Right ventricle myocardium inferior (tissue), 1 donor: ENCODE measurements at places on chromosomes 1 and 21.

GRCh38 chr21:41745971-41746743 is 20.7 kb downstream of the RIPK4 start:
- DNase-seq: no peak

DNA sequence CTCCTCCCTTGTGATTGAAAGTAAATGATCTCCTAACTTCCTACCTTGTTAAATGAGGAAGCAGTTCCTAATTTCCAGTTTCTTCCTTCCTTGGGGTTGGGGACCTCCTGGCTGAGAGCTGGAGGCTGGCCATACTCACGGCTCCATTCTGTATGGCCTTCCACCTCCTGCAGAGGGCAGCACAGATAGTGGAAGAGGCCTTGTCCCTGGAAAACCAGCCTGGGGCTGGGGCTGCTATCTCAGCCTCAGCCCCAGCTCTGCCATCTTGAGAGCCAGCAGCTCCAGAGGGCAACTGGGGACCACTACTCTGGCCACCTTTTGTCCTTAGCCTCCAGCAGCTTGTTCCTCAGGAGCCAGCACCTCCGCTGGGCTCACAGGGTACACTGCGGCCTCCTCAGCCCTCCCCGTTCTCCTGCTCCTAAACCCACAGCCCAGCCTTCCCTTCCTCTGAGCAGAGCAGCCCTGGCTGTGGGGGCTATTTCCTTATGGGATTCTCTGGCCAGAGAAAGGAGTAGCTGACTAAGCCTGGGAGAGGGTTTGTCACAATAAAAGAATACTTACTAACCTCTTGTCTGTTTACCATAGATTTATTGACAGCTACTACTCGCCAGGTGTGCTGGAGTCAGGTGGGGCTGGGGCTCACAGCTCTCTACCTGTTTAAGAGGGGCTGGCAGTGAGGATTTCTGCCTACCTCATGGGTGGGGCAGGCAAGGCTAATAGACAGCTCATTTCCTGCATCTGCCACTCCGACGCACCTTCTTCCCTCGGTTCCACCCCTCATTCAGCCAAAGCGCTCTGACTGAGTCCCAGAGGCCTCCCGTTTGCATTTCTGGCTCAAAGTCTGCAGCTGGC is 6.3 kb downstream of the TMEM234 start:
- DNase-seq: no peak

- no peak for DNase-seq
Observed at GRCh38 chr21:16976193-16976592, 536.6 kb upstream of the CXADR start.

DNA sequence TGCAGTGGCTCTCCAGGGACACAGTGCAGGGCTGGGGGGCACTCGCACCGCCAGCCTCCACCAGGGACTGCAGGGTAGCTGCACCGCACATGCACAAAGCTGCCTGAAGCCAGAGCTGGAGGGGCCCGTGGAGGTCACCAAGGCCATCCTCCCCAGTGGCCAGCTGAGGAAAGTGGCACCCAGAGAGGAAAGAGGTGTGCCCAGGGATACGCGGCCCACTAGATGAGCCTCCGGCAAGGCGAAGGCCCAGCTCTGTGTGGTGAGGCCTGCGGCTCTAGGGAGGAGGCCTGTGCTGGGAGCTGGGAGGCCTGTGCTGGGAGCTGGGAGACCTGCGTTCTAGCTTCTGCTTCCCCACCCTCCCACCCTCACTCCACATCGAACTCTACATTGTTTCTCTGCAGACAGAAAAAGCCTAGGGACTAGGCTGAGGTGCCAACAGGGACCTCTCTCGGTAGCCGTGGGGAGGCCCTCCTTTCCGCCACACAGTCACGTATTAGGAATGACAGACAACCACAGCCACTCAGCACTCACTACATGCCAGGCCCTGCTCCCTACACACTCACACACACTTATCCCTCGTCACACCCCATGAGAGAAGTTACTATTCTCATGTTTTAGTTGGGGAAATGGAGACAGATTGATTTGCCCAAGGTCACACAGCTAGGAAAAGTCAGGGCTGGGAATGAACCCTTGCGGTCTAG is 921 bp upstream of the ASCL5 start:
- peak; percentile 22 for DNase-seq

GRCh38 chr1:214548988-214549387 is 2.4 kb downstream of the PTPN14 start:
- no peak for DNase-seq

DNA sequence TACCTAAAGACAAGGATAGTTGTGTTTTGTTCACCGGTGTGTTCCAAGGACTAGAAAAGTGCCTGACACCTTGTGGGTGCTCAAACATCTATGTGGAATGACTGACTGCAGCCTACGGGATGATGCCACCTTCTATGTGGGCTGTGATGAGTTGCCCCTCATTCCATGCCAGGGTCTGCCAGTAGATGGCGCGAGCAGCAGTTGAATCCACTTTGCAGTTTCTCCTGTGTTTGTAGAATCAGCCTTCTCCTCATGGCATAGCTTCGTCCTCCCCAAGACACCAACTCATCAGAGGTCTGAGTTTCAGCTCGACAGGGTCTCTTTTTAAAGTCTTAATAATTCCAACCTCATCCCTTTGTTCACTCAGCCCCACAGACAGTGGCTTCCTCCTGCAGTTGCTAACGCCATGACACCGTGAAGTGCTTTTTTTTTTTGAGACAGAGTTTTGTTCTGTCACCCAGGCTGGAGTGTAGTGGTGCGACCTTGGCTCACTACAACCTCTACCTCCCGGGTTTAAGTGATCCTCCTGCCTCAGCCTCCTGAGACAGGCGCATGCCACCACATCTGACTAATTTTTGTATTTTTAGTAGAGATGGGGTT is 133.7 kb downstream of the CAPN8 start:
- DNase-seq: no peak

DNA sequence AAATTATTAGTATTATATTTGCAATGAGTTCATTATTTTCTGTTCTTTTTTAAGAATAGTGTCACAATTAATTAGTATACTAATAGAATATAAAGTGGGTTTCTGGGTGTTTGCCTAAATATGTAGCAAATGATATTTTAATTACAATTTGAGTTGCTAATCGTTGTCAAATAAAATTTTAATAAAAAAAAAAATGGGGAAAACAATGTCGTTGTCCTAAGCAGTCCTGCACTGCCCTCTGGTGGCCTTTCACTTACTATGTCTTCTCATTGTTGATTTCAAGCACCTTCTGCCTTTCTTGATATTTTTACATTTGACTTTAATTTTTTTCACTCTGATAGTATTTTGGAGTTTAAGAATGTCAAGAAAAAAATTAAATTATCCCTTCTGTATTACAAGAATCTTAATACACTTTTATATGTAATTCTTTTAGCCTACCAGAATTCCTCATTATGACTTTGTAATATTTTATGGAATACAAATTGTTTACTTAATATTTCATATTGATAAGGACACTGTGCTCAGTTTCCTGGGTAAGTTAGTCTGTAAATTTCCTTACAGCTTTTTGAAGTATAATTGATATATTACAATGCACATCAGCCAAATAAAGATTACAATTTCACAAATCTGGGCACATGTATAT is 104.5 kb upstream of the FMN2 start:
- DNase-seq: no peak

- no peak for DNase-seq
Observed at GRCh38 chr1:232511172-232511571, 118.8 kb downstream of the SIPA1L2 start.

- no peak for DNase-seq
Observed at GRCh38 chr1:214510914-214511638, 40.3 kb downstream of the PTPN14 start.

- DNase-seq: peak; percentile 82
Observed at GRCh38 chr1:209651138-209651587, 1.1 kb downstream of the LAMB3 start.

DNA sequence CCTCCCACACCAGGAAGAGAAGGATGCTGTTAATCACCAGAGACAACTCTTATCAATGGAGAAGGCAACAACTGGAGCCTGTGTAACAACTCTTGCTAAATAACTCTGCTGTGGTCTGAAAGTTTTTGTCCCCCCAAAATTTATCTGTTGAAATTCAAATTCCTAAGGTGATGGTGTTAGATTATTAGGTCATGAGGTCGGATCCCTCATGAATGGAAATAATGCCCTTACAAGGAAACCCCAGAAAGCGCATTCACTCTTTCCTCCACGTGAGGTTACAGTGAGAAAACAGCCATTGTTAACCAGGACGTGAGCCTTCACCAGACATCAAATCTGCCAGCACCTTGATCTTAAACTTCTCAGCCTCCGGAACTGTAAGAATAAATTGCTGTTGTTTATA is 141.9 kb upstream of the CXADR start:
- DNase-seq: no peak

DNA sequence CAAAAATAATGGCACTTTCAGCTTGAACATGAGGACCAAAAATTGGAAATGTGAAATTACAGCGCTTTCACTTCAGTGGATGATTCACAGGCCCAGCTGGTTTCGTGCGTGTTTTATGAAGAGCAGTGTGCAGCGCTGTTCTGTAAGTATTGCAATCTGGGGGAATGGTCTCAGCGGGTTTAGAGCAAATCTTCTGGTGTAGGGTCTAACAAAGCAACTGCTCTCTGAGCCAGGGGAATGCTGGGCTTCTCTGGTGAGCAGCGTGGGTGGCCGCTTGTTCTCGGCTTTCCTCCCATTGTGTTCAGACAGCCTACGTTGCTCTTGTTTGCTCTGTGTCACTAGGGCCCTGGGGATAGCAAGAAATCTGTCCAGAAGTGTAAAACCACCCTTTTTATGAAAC is 42.4 kb upstream of the GADD45A start:
- DNase-seq: no peak

- DNase-seq: no peak
Observed at GRCh38 chr1:154384650-154385489, 20.3 kb upstream of the IL6R start.

- no peak for DNase-seq
Observed at GRCh38 chr1:158916085-158916484, 15.3 kb upstream of the PYHIN1 start.

GRCh38 chr1:25619101-25619890 is 2.7 kb downstream of the MAN1C1 start:
- no peak for DNase-seq

DNA sequence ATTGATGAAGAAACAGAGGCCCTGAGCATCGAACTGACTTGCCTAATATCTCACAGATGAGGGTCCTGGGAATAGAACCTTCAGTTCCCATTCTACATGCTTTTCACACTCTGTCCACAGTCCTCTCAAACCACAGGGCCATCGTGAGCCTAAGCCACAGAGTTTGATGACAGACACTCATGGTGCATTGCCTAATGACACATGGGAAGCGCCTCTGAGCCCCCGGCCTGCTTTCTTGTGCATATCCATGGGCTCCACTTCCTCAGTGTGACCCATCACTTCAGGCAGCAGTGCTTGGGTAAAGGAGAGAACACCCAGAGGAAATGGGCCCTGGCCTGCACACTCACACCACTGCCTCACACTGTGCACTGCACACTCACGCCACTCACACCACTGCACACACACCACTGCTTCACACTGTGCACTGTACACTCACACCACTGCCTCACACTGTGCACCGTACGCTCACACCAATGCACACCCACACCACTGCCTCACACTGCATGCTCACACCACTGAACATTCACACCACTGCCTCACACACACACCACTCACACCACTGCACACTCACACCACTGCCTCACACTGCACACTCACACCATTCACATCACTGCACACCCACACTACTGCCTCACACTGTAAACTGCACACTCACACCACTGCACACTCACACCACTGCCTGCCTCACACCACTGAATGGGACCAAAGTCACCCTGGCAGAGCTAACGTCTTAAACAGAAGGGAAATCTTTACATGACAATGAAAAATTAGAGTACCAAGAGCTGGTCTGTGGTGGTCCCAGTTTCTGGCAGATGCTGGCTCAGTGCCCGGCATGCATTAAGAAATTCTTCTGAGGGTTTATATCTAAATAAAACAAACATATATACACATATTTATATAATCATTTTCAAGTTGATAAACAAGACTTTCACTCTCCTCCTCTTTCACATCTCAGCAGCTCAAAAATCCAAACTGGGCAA is 53.0 kb downstream of the KANK4 start:
- no peak for DNase-seq

DNA sequence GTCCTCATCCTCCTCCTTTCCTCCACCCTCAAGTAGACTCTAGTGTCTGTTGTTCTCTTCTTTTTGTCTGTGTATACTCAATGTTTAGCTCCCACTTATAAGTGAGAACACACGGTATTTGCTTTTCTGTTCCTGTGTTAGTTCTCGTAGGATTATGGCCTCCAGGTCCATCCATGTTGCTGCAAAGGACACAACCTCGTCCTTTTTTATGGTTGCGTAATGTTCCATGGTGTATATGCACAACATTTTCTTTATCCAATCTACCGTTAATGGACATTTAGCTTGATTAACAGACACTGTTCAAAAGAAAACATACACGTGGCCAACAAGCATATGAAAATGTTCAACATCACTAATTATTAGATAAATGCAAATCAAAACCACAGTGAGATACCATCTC is 44.3 kb upstream of the TMPRSS2 start:
- no peak for DNase-seq

- no peak for DNase-seq
Observed at GRCh38 chr1:94303005-94303404, 65.6 kb upstream of the ARHGAP29 start.

GRCh38 chr1:116881879-116882520 is 27.7 kb upstream of the PTGFRN start:
- peak; percentile 66 for DNase-seq

- no peak for DNase-seq
Observed at GRCh38 chr1:38045401-38046332, 926 bp downstream of the POU3F1 start.

GRCh38 chr21:34510148-34511142 is 1.6 kb downstream of the KCNE1 start:
- DNase-seq: peak; percentile 91

DNA sequence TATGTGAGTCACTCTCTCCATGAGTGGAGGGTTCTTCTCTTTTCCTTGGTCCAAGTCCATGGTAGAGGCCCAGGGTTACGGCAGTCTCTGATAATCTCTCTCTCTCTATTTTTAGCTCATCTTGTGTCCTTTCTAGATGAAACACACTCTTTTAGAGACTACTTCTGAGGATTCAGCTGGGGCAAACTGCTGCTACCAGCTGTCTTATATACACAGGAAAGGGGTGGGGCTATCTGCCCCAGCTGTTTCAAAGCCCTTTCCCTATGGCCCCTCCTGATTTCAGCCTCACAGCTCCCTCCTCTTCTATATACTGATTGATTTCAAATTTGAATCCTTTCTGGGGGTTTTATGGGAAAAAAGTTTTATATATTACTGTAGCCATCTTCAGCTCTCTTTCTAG is 324.8 kb downstream of the RWDD3 start:
- no peak for DNase-seq

- no peak for DNase-seq
Observed at GRCh38 chr1:26540351-26540750, 10.8 kb downstream of the RPS6KA1 start.

GRCh38 chr1:171484760-171485374 is 463 bp upstream of the PRRC2C start:
- DNase-seq: no peak

DNA sequence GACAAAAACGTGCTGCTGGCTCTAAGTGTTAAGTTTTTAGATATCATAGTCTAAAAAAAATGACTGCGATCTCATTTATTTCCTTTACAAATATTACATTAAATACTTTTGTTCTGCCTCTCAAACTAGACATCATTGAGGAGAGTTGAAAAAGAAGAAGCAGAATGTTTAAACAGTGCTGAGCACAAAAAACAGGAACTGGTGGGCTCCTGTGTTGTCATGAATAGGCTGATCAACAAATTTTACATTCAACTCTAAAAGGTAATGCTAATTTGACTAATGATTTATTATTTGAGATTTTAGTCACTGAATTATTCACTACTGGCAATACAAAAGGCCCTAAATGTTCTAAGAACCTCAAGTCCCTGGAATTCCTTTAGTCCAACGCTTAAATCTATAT is 66.1 kb downstream of the GPATCH2 start:
- no peak for DNase-seq

GRCh38 chr1:82625537-82625936 is 824.8 kb downstream of the ADGRL2 start:
- no peak for DNase-seq
